ENCODE measurements at places on chromosomes 16 and 17.
A peak's percentile ranks its signal among the peaks of the same experiment; 100 is the strongest.

DNA sequence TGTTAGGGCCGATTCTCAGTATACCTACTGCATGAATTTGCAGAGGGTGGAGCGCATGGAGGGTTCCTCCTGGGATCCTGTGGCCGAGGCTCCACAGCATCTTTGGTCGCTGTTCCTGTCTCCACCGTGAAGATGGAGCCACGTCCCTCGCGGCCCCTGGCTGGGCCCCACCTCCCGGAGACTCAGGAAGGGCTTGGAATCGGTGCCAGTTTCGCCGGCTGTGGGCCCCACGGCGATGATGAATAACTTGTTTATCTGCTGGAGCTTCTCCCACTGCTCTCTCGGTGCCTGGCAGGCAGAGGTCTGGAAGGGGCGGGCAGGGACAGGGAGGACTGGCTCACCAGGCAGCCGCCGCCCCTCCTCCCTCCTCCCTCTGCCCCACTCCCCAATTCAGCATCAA, 8.1 kb downstream of the SLC5A11 start:
- no peak for DNase-seq

DNA sequence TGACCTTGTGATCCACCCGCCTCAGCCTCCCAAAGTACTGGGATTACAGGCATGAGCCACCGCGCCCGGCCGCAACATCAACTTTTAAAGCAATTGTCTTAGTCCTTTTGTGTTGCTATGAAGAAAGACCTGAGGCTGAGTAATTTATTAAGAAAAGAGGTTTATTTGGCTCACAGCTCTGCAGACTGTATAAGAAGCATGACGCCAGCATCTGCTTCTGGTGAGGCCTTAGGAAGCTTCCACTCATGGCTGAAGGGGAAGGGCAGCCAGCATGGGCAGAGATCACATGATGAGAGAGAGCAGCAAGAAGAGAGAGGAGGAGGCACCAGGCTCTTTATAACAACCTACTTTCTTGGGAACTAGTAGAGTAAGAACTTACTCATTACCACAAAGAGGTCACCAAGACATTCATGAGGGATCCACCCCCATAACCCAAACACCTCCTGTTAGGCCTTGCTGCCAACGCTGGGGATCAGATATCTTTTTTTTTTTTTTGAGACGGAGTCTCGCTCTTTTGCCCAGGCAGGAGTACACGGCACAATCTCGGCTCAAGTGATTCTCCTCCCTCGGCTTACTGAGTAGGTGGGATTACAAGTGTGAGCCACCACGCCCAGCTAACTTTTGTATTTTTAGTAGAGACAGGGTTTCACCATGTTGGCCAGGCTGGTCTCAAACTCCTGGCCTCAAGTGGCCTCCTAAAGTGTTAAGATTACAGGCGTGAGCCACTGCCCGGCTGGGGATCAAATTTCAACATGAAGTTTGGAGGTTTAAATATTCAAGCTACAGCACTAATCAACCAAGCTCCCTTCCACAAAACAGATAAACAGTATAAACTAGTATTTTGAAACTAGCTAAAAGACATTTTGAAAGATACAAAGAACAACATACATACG, 21.4 kb upstream of the GPT2 start:
- no peak for DNase-seq

DNA sequence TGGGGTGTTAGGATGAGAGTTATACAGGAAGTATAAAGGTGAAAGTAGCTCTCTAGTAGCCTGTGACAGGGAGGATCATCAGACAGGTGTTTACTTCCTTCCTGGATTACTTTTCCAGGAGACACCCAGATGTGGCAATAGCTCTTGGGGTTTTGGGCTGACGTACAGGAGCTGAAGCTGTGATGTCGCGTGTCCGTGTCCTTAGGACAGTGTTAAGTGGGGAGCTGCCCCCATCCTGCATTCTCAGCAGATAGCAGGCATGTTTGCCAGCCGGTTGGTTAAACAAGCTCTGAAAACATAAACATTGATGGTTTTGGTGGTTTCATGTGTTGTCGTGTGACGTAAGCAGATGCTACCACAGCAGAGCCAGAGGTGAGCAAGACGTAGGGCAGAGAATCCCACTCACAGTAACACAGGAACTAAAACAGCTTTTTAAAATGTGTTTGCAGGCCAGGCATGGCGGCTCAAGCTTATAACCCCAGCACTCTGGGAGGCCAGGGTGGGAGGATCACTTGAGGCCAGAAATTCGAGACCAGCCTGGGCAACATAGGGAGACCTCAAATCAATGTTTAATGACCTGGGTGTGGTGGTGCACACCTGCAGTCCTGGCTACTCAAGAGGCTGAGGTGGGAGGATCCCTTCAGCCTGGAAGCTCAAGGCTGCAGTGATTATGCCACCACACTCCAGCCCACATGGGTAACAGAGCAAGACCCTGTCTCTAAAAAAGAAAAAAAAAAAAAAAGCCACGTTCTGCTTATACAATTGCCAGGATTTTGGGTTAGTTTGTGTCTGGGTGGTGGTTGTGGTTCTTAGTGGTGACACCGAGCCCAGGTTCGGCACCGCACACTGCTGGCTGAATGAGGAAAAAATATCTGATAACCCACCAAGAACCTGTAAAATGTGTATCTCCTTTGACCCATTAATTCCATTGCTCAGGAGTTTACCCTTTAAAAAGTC, 18.2 kb upstream of the IL17C start:
- no peak for DNase-seq

DNA sequence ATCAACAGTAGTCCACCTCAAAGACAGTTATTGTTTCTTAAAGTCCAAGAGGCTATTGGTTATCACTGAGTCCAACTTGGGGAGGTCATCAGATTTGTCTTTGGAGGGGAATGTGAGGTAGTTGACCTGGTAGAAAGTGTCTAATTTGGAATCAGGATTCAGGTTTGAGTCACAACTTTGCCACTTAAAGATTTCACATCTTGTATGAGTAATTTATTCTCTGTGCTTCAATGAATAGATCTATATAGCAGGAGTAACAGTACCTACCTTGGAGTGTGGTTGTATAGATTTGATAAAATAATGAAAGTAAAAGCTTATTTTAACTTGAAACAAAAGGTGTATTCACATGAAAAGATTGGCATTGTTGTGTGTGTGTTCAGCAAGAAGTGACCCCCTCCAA, 119.3 kb upstream of the TBX2 start:
- DNase-seq: no peak

- DNase-seq: no peak
Observed at GRCh38 chr17:58308173-58308984, 20.2 kb downstream of the TSPOAP1 start.

- no peak for DNase-seq
Observed at GRCh38 chr17:48770954-48771353, 42.4 kb upstream of the HOXB13 start.

DNA sequence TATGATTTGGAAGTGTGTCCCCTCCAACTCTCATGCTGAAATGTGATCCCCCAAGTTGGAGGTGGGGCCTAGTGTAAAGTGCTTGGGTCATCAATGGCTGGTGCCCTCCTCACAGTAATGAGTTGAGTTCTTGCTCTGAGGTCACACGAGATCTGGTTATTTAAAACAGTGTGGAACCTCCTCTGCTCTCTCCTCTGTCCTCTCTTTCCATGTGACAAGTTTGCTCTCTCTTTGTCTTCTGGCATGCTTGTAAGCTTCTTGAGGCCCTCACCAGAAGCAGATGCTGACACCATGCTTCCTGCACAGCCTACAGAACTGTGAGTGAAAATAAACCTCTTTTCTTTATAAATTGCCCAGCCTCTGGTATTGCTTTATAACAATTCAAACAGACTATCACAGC, 19.9 kb downstream of the BRIP1 start:
- DNase-seq: no peak

DNA sequence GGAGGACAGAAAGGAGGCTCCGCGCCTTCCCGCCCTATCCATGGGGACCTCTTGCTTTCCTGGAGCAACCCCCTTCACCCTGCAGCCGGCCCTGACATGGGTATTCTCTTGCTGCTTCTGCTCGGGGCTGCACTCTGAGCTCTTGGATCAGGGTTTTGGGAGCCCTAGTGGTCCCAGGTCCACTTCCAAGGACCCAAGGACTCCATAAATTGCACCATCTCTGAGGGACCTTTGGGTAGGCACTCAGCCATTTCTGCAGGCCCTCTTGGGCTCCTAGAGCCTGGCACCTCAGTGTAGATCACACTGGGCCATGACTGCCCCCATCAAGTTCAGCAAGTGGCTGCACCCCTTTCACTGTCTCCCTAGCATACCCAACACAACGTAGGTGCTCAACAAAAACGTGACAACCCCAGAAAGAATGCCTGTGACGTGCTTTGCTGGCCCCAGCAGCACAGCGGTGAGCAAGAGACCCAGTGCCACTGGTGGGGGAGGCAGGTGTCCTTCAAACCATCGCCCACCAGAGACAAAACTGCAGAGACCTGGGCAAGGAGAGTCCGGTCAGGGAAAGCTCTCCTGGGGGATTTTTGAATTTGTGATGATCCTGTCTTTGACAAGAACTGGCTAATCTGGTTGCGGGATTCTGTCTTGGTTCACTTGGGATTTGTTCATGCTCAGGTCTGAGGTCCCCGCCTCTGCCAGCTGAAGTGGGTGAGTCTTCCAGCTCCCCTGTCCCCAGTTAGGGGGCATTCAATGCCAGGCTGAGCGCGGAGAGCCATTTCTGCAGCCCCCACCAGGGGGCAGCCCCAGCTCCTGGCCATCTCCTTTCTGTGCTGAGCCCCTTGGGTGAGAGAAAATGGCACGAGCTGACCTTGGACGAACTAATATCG, 2.5 kb upstream of the RAB11FIP4 start:
- DNase-seq: peak; percentile 20

DNA sequence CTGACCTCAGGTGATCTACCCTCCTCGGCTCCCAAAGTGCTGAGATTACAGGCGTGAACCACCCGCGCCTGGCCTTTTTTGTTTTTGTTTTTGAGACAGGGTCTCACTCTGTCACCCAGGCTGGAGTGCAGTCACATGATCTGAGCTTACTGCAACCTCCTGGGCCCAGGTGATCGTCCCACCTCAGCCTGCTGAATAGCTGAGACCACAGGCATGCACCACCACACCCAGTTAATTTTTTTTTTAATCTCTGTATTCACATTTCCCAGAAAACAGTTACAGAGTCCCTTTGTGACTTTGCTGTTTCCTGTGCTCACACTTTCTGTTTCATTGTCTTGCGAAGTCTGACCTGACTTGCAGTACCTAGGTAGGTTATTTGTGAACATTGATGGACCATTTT, 2.7 kb downstream of the CLUAP1 start:
- no peak for DNase-seq

DNA sequence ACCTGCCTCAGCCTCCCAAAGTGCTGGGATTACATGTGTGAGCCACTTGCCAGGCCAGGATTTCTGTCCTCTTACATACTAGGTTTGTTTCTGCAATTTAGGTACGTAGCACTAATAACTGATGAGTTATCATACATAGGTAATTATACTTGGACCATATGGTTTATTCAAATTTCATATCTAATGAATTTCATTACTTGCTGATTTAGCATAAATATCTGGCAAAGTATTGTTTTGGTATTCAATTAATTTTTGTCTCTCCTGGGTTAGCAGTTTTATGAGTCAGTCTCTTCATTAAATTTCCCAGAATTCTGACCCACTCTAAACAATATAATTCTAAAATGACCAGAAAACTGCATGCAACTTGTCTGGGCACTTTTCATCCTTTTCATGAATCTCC, 2146.5 kb downstream of the TP53TG3F start:
- DNase-seq: no peak

GRCh38 chr17:58318065-58318481, 10.5 kb downstream of the TSPOAP1 start:
- no peak for DNase-seq

- DNase-seq: no peak
Observed at GRCh38 chr16:55043499-55043898, 112.8 kb downstream of the IRX5 start.

- no peak for DNase-seq
Observed at GRCh38 chr16:77724174-77724573, 1.9 kb downstream of the NUDT7 start.

DNA sequence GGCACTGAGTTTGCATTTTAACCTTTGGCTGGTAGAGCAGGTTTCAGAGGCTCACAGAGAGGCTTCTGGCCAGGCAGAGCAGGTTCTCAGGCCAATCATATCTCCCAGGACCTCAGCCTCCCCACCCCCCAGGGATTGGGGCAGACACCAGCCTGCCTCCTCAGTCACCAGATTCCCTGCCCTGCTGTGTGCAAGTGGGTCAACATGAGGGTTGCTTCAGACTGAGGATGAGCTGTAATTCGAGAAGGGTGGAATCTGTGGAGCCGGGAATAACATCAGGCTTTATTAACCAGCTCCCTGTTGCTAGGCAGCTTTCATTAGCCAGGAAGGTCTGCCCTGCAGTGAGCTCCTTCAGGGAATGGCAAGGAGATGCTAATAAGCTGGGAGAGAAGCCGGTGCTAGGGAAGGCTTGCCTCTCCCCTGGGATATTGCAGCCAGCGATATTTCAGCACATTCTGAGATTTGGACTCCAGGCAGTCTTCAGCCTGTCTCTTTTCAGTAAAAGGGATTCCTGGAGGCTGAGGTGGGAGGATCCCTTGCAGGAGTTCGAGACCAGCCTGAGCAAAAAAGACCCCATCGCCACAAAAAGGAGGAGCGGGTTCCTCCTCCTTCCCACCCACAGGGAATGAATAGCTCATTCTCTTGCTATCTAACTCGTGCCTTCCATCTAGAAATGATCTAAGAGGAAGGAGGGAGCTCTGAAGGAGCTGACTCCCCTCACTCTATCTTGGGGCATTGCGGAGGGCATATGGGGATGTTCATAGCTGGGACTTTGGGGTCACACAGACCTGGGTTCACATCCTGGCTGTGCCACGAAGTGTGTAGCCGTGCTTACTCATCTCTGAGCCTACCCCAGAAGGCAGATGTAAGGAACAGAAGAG, 10.7 kb downstream of the SGSM2 start:
- DNase-seq: no peak

DNA sequence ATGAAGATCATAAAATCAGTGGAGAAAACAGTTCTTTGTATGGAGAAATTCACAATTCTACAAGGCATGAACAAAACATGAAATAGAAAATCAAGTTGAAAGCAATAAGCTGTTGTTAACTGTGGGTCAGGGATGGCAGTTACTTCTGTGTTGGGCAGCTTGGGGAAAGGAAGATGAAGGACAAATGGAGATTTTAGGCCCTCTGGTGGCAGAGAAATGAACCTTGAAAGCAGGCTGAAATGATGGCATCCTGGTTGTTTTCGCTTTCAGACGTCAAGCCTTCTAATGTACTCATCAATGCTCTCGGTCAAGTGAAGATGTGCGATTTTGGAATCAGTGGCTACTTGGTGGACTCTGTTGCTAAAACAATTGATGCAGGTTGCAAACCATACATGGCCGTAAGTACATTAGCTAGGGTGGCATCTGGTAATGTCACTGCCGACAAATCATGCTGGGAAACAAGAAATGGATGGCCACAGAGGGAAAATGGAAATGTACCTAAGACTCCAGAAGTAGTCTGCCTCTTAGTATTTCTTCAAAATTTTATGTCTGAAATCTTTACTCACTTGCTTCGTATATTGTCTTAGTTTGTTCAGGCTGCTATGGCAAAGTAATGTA, 108.9 kb downstream of the MAP2K6 start:
- no peak for DNase-seq

- no peak for DNase-seq
Observed at GRCh38 chr16:71354156-71354555, 4.4 kb upstream of the CALB2 start.

GRCh38 chr17:32553168-32553567, 66.4 kb downstream of the CDK5R1 start:
- peak; percentile 31 for DNase-seq

- DNase-seq: no peak
Observed at GRCh38 chr17:59754552-59754951, 47.1 kb downstream of the VMP1 start.
